ENCODE measurements at places on chromosomes 5 and 9. TPM values are rescaled to one million over a fixed set of nuclear protein-coding genes. Genes with fewer than 3 reads are reported as not detected.

- no peak for DNase-seq
Observed at GRCh38 chr9:99000476-99001395, 57.0 kb downstream of the COL15A1 start.

DNA sequence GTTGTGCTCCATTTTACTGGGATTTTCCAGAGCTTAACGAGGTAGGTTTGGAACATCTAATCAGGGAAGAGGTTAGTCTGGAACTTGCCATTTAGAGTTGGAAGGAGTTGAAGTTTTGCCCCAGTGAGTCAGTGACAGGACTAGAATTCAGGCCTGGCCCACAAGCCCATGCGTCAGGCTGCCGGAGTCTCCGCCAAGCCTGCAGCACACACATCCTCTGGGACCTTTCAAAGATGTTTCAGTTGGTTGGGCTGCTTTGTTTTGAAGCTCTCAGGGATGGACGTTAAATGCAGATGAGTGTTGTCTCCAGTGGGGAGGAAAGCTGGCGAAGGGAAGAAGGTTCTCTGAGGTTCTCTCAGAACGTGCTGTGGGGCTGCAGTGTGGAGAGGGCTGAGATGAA lies 147.0 kb downstream of the PSAT1 start:
- no peak for DNase-seq

GRCh38 chr5:173882632-173883031 lies 5.5 kb upstream of the CPEB4 start:
- DNase-seq = no peak

GRCh38 chr9:21443849-21444625 lies 3.8 kb downstream of the IFNA1 start:
- no peak for DNase-seq

- no peak for DNase-seq
Observed at GRCh38 chr9:98418578-98419259, 163.3 kb upstream of the TBC1D2 start.

Gene CDX1
- not detected for total RNA-seq

Data from breast epithelium (tissue), 4 donors.